ENCODE measurements at places on chromosomes 1 and 21.

- DNase-seq, result peak; percentile 14
These were observed 164.7 kb upstream of the RGS18 start for GRCh38 chr1:191993549-191993948.

DNA sequence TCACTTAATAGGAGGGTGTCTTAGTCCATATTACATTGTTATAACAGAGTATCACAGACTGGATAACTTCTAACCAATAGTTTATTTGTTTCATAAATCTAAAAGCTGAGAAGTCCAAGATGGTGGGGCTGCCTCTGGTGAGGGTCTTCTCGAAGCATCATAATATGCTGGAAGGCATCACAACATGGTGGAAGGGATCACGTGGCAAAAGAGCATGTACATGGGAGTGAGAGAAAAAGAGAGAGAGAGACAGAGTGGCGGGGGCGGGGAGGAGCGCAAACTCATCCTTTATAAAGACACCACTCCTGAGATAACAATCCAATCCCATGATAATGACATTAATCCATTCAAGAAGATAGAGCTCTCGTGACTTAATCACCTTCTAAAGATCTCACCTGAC is 31.5 kb downstream of the CFHR5 start:
- no peak for DNase-seq

DNA sequence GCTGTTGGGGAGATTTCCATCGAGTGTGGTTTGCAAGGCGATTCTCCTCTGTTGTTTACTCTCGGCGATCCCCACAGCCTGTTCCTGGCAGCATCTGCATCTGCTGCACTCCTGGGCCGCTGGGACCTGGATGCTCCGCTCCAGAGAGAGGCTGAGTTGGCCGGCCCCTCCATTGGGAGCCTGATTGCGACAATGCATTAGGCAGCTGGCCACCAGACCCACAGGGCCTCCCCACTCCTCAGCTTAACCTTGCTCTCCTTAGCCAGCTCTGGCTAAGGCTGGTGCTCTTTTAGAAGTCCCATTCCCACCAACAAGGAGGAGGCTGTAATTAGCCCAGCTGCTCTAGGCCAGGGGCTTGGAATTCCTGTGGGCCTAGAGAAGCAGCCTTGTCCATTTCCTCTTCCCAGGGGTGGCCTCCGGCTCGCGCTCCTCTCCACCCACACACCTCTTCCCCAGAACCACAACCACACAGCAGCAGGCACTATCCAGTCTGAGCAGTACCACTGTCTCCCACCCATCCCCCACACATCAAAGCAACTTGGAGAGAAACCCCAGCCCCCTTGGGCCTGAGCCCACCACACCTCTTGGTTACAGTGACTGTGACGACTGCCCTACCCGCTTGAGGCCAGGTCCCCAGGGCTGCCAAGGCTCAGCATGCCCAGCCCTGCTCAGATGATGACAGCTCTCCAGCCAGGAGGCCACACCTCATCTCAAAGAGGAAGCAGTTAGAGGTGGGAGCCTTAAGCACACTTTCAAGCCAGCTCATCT is 193.8 kb upstream of the EDN2 start:
- no peak for DNase-seq

DNA sequence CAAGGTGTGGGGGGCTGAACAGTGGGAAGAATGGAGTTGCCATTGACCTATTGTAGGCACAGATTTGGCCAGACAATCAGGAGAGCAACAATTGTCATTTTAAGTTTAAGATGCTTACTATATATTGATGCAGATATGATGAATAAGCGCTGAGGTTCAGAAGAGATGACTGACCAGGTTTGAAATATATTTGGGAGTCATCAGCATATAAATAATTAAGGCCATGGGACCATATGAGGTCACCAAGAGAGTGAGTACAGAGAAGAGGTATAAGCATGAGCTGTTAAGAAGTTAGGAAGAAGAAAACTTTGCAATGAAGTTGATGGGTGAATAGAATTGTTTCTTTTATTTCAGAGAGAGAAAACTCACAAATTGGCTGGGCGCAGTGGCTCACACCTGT is 4.5 kb upstream of the GADD45A start:
- no peak for DNase-seq

- DNase-seq, result peak; percentile 90
These were observed 910 bp upstream of the RERE start for GRCh38 chr1:8818325-8818775.

DNA sequence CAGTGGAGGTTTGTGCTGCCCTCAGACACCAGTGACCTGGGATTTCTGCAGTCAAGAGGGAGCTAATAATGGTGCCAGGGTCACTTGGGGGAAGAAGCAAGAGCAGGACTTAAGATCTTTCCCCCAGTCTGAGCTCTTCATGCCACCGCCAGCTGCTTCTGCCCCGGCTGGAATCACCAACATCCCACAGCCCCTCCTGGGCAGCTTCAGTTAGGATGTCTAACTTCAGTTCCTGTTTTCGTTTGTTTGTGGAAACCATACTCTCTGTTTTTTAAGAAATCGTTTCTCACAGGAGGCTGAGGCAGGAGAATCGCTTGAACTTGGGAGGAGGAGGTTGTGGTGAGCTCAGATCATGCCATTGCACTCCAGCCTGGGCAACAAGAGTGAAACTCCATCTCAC is 25.6 kb upstream of the PRDM2 start:
- no peak for DNase-seq

DNA sequence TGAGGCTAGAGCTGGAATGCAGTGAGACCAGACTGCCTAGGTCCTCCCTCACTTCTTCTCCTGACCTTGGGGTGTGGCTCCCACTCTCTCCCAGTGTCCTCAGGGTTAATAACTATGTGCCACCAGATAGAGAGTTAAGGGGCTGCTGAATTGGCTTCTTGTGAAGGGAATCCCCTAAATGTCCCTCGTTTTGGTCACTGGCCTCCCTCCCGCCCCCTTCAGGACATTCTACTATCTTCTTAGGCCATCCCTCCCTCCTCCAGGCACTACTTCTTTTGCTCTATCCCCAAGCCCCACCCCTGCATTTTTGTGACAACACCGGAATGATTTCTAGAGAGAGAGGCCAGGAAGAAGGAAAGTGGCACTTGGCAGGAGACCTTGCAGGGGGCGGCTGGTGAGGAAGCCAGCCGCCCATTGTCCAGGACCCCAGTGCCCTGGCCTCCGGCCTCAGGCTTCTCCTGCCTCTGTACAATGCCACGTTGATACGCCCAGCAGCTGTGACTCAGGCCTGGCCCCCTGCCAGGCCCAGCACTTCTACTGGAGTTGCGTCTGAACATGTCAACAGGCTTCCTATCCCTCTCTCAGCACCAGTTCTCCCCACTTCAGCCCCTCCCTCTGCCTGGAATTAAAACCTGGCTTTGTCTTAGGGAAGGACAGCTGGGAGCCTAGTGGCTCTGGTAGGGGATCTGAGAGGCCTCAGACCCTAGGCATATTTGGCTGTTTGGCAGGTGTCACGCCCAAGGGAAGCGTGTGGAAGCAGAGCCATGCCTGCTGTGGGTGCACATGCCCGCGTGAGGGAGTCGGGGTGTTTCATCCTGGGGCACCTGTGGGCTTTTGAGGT is 9.1 kb downstream of the LMNA start:
- DNase-seq, result no peak

DNA sequence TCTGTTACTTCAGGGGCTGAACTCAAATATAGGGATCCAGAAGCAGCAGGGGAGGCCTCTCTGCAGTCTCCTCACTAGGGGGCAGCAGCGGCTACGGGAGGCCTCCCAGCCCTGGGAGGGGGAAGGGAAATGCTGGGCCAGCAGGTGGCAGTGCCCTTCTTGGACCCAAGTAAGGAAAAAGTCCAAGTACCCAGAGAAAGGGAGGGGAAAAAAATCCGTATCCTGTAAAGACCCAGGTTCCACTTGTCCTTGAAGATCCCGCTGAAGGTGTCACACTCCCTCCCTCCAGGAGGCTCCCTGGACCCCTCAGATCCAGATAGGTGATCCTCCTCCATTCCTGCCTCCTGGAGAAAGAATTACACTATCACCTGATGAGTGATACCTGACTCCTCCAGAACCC is 14.1 kb upstream of the NUAK2 start:
- DNase-seq, result no peak

GRCh38 chr1:167938080-167938636 is 1.3 kb upstream of the MPC2 start:
- no peak for DNase-seq

GRCh38 chr1:71967670-71968069 is 314.7 kb downstream of the NEGR1 start:
- no peak for DNase-seq

DNA sequence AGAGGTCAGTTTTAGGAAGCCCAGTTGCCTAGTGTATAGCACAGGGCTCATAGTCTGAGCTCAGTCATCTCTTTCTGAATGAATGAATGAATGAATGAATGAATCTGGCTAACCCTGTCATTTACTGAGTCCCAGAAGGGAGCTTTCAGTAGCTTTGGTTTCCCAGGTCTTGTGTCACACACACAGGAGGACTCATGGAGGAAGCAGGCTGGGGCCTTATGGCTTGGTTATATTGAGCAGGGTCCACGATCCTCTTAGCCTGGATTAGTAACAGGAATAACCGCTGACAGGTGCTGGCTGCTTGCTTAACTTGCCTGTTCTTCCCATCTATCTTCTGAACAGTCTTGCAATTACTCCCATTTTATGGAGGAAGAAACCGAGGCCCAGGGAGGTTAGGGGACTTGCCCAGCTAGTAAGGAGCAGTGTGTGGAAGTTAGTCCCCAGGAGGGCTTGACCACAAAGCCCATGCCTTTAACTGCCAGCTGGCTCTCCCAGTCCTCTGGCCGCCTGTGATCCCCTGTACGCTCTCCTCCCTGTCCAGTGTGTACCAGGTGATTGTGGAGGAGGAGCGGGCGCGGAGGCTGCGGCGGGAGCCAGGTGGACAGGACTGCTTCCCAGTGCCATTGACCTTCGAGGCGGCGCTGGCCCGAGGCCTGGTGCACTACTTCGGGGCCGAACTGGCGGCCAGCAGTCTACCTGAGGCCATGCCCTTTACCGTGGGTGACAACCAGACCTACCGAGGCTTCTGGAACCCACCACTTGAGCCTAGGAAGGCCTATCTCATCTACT is 46.0 kb downstream of the PTPRU start:
- DNase-seq, result no peak

GRCh38 chr1:228804640-228805413 is 69.5 kb downstream of the RHOU start:
- no peak for DNase-seq

DNA sequence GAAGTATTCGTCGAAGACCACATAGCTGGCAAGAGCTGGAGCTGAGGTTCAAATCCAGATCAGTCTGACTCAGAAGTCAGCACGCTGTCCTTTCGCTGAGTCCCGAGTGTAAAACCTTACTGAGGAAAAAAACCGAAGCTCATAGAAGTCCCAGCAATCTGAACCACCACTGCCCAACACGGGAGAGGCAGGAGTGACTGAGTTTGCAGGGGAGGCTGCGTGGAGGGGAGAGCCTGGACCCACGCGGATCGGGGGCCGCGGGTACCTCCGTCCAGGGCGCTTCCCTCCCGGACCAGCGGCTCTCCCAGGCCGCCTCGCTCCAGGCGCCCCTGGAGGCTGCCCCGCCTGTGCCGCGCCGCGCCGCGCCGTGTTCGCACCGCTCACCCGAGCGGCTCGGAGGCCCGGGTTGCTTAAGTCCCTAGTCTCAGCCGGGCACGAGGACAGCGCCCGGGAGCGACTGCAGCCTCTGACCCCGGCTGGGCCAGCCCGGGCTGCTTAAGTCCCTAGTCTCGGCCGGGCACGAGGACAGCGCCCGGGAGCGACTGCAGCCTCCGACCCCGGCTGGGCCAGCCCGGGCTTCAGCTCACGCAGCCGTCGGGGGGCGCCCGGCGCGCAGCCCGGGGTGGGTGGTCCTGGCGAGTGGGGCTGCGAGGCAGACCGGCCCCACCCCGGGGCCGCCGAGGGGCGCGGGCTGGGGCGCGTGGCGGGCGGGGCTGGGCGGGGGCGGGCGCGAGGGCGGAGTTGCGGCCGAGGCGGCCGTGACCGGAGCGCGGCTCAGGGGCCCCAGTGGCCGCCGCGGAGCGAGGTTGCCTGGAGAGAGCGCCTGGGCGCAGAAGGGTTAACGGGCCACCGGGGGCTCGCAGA is at the start of gene ADAMTSL4:
TSS of gene ADAMTSL4 (plus strand) at position 777 of the 864 bp plus-strand sequence. CDS start 2,881 bp downstream, outside the sequence.
- no peak for DNase-seq

DNA sequence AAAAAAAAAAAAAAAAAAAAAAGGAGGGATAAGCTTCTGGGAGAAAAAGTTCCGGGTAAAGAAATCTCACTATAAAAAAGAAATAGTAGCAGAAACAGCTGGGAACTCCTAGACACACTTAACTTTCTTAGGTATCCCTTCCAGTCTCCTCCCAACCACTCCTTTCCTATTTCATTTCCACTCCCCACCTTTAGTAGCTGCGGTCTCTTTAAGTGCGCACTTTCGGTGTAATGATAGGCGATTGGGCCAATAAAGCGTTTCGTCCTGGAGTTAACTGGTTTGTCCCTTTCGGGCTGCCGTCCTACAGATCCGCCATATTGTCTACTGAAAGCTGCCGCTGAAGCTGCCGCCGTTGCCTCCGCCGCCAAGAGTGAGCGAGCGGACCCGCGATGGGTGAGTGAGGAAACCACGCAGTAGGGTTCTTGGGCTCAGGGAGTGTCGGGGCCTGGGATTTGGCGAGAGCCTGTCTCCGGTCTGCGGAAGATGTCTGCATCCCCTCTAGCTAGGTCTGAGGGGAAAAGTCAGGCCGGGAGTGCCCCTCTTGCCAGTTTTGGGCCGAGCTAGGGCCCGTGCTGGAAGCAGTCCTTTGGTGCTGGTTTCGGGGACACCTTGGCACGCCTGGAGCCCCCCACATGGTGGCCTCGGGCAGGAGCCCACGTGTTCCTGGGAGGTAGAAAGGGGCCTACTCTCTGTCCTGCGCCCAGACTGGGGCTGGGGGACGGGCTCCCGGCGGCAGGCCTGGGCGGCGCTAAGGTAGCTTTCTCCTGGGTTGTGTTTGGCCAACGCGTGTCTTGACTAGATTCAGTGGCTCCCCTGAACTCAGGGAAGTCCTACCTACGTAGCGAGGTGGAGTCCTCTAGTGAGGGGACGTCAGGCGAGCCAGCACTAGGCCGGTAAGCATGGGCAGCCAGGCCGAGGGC is at the start of gene KPNA6:
TSS of gene KPNA6 (plus strand) at position 315 of the 920 bp plus-strand sequence. CDS start at position 390, 75 bp downstream.
- peak; percentile 90 for DNase-seq

DNA sequence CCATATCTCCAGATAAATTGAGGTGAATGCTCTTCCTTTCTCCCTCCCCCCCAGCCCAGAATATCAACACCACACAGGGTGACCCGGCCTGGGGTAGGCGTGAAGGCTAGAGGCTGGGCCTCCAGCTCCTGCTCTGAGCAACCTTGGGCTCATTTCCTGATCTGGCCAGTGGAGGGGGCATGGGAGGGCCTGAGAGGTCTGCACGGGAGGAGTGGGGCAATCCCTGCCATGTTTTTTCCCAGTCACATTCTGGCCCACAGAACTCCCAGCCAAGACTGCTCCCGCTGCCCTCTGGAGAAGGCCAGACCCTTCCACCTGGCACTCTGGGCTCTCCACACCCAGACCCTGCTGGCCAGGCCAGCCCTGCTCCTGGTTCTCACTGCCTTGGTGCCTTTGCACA is 3.9 kb downstream of the CLDN19 start:
- no peak for DNase-seq

GRCh38 chr1:91201176-91201575 is 179.3 kb upstream of the ZNF644 start:
- no peak for DNase-seq

Data from glomerular endothelial cell (primary cell).